ENCODE measurements at places on chromosomes 7 and 10.
A peak's percentile ranks its signal among the peaks of the same experiment; 100 is the strongest.

- DNase-seq, result no peak
Measured at GRCh38 chr10:101028446-101029337, 2.2 kb downstream of the PDZD7 start.

DNA sequence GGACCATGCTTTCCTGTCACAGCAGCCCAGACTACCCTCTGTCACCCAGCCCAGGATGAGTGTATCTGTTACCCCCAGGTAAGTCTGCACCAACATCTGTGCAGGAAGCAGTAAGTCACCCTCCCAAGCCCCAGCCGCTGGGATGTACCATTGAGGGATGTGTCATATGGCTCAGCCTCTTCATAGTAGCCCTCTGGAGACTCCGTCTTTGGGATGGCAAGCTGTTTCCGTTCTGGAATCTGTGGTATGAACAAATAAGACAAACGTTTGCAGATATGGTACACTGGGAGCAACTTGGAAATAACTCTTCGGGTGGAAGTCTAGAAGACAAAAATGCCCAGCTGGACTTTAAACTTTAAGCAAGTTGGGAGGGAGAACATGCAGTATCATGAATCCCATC is 81.3 kb downstream of the AFAP1L2 start:
- no peak for DNase-seq

GRCh38 chr7:149500910-149501309 is 3.3 kb upstream of the ZNF746 start:
- DNase-seq, result no peak

DNA sequence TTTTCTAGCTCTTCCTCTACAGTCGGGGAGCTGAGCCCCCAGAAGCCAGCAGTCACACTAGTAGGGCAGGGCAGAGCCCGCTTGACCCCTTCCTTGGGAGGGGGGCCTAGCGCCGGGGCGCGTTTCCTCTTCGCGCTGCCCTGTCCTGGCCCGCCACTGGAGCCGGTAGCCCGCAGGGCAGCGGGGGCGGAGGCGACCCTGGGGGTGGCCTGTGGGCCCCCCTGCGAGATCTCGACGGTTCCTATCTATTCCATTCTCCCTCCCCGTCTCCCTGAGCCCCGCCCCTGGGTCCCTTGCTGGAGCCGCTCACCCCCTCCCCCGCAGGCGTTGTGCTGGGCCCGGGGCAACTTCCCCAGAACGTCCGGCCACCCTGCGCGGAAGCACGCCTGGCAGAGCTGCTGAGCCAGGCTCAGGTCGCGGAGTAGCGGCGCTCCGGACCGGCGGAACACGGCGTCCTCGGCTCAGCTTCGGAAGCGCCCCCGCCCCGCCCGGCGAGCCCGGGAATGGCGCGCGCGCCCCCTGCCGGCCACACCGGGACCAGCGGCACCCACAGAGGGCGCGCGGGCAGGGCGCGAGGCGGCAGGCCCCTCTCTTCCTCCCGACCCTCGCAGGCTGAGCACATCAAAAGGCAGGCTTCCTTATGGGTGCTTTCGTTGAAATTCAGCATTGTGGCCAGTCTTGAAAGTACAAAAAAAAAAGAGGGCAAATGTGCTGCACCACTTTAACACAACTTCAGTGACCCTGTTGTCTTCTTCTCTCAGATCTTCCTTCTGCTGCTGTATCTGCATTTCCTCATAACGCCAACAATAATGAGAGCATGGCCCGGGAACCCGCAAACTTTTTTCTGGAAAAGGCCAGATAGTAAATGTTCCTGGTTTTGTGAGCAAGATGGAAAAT is 327.6 kb downstream of the TNS3 start:
- peak; percentile 73 for DNase-seq

Measured in HuH-7.5 (cell line).